Hematopoietic multipotent progenitor cell treated with erythropoietin and hydrocortisone succinate and interleukin-3 and kit ligand, for 4 days (in vitro differentiated cells): ENCODE measurements at places on chromosomes 1 and 21.

- DNase-seq: no peak
These were observed 20.6 kb upstream of the OLFML3 start for GRCh38 chr1:113958691-113959090.

GRCh38 chr1:84617349-84617748 lies 43.1 kb upstream of the CTBS start:
- no peak for DNase-seq

- no peak for DNase-seq
These were observed 52.8 kb downstream of the C4BPA start for GRCh38 chr1:207156826-207157225.

GRCh38 chr1:205066141-205066818 lies 18.0 kb downstream of the TMEM81 start:
- peak; percentile 62 for DNase-seq

DNA sequence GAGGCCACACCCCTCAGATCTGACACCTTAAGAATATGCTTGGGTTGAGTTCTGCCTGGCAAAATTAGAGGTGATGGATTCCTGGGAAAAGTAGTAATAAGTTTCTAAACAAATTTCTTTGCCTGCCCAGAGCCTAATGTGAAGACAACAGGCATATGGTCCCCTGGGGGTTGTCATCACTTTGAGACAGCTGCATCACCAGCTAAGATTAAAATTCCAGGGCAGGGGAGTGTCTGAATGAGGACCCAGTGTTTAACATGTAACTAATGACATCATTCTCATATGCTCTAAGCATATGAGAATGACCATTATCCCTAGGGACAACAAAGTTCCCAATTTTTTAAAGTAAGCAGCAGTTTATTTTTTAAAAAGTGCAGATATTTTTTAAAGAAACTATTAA lies 432.2 kb downstream of the PCP4 start:
- DNase-seq: no peak

DNA sequence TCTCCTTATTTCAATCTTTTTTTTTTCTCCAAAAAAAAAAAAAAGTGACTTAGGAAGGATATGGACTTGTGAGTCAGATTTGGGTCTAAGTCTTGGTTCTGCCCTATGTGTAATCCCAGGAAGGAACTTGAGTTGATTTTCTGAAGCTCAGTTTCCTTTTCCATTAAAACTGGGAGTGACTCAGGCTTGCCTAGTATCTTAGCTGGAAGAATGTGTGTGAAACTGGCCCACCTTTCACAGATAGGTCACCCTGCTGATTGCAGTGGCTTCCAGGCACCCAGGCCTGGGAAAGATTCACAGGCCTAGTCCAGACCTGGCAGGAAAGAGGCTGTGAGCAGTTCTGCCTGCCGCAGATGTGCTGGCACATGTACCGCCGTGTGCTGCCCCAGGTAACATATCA lies 218.3 kb upstream of the HOOK1 start:
- no peak for DNase-seq

- DNase-seq: no peak
These were observed 38.0 kb upstream of the ZC3H11B start for GRCh38 chr1:219650880-219651279.

DNA sequence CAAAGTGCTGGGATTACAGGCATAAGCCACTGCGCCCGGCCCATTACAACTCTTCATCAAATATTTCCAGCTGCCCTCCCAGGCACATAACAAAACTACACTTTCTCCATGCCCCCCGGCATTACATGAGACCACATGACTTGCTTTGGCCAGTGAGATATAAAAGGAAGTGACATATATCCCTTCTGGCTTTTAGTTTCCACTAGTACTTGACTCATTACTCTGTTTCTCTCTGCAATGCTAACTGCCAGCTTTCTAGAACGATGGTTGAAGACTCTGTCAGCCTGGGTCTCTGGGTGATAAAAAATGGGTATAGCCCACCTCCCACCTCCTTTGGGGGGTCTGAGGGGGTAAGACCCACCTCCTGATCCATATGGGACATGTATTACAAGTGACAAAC lies 24.2 kb downstream of the ABL2 start:
- peak; percentile 8 for DNase-seq

DNA sequence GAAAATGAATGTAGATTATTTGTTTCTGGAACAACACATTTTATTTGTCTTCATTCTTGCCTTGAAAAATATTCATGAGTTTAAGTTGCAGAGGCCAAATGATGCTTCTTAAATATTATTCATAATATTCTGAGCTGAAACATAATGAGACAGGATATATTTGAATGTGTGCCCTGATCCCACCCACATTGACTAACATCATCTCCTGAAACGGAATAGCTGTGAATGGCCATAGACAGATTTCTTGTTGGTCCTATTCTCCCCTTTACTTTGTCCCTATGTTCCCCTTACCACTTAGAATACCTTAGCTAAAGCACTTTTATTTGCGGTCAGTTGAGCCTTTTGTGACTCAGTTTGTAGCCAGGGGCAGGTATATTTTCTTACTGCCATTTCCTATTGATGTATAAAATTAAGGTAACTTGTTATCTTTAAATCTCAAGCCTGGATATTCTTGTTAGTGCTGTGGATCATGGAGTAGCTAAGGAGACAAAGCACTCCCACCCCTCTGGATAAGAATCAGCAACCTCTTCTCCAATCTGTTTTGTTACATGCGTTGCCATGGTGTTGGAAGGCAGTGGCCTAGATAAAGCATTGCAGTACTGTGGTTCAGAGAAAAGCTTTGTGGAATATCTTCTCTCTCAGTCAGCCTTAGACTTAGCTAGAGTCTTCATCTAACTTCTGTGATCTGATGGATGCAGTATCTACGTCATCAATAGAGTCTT lies 478.5 kb upstream of the DEPDC1 start:
- no peak for DNase-seq

DNA sequence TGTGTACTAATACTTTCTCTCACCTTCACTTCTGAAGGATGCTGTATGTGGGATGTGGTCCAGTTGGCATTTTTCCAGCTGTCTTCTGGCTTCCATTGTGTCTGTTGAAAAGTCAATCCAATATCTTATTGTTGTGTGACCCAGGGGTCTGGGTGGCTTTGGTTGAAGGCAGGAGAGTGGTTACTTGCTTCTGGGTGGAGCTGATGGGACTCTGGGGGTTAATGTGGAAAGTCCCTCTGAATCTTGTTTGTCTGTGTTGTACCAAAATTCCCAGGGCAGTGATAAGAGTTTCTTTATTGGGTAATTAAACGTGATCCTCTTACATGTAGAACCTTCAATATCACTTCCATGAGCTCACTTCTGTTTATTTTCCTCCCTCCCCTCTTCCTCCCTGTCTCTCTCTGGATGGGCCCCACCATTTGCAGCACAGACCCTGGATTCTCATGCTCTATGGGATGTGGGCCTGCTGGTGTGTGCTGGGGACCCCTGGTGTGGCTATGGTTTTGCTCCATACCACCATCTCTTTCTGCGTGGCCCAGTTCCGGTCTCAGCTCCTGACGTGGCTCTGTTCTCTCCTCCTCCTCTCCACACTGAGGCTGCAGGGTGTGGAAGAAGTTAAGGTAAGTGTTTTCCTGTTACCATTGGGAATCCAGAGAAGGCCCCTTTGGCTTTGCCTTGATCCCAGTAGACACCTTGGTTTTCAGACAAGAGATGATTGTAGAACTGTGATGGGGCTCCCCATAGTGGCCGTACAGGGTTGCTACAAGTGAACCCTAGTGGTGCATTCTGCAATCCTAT lies 71.5 kb downstream of the HHAT start:
- peak; percentile 74 for DNase-seq

- DNase-seq: peak; percentile 92
These were observed 3.4 kb upstream of the NVL start for GRCh38 chr1:224333309-224333926.
